ENCODE measurements at places on chromosomes 7 and 10.

- no peak for DNase-seq
These were observed 11.9 kb downstream of the PLAU start for GRCh38 chr10:73922864-73923133.

- no peak for DNase-seq
These were observed 34.3 kb downstream of the NACAD start for GRCh38 chr7:45054442-45054841.

GRCh38 chr7:44385434-44386138 lies 60.2 kb upstream of the CAMK2B start:
- DNase-seq = no peak

DNA sequence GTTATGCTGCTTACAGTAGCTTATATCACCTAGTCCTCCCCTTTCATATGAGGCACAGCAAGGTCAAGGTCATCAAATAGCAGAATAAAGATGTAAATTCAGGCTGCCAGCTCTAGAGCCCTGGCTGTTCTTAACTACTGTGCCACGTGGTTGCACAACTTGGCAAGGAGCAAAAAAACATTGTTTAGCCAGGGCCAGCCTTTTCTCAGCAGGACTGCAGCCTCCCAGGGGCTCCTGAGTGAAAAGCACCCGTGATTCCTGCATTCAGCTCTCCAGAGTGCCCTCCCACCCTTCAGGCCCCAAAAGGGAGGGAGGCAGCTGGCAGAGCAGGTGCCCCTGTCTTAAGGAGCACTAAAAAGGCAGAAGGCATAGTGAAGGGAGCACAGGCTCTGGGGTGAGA lies 31.8 kb upstream of the TM9SF3 start:
- DNase-seq = peak; percentile 65

GRCh38 chr7:15313361-15313760 lies 248.5 kb downstream of the AGMO start:
- DNase-seq = no peak

DNA sequence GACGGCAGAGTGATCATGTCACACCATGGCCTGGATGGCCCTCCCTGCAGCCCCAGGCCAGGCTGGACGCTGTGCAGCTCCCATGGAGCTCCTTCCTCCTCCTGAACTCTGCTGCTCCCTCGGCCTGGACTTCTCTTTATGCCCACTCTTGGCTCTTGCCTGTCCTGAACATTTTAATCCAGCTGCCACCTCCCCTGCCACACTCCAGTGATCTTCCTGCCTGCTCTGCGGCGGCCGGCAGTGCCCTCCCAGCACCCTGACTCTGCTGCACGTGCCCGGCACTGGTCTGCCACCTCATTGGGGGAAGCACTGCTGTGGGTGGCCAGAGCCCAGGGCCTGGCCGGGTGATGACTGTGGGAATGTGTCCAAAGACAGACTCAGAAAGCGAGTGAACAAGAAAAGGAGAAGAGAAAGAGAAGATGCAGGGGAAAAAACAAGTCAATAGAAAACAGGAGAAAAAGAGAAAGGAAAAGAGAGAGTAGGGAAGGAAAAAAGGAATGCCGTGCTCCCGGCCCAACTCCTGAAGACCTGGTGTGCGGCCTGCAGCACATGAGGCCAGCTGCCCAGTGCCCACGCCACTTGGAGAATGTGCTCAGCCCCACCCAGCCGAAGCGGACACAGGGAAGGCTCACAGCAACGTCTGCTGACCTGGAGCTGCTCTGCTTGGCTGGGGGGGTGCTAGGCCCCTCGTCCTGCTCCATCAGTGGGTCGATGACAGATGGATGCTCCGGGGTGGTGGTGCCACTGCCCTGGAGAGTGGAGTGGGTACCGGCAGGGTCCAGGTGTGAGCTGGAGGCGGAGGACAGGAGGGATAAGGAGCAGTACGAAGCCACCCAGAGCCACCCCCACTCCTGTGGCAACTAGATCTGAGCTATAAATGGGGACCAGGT lies 115.9 kb downstream of the DLG5 start:
- DNase-seq = no peak

DNA sequence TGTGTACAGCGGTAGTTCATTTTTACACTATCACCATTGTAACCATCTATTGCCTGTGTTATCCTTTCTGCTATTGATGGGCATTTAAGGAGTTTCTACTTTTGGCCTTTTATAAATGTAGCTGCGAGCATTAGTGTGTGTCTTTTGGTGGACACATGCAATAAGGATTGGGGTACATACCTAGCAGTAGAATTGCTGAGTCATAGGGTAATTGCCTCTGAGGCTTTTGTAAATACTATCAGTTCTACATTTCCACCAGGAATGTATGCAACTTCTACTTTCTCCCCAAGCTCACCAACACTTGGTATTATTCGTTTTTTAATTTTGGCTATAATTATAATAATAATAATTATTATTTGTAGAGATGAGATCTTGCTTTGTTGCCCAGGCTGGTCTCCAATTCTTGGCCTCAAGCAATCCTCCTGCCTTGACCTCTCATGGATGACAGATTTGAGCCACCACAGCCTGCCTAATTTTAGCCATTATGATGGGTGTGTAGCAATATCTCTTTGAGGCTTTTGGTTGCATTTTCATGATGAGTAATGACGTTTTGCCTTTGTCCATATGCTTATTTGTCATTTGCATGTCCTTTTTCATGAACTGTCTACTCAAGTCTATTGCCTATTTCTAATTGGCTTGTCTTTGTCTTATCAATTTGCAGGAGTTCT lies 277.0 kb downstream of the ACTR3B start:
- no peak for DNase-seq

GRCh38 chr10:3570131-3570729 lies 214.8 kb downstream of the KLF6 start:
- DNase-seq = no peak

DNA sequence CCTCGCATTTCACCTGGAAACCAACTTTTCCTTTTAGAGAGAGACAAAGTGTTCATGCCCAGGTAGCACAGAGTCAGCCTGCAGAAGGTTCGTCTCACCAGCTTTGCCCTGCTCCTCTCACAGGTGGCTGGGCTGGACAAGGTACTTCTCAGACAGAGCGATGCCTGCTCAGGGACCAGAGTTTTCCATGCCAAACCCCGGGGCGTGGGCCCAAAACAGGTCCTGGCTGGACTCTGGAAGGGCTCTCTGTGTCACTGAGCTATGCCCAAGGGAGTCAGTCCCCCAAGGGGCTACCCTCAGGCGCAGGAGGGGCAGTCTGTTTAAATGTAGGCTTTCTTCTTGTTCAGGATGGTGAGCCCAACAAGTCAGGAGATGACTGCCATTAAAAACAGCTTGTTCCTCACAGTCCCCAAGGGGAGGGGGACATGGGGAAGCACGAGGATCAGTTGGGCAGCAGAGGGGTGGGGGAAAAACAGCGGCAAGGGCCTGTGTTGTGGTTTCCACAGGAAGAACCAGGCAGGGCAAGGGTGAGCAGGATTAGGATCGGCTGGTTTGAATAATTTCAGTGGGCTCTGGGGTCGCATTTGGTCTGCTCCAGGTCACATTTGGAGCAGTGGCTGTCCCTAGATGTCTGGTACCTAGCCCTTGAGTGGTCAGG lies 55.5 kb upstream of the FIGNL1 start:
- DNase-seq = no peak

GRCh38 chr7:43039346-43039745 lies 73.1 kb upstream of the HECW1 start:
- no peak for DNase-seq

- DNase-seq = no peak
These were observed 544 bp downstream of the SEC23IP start for GRCh38 chr10:119893074-119893473.

DNA sequence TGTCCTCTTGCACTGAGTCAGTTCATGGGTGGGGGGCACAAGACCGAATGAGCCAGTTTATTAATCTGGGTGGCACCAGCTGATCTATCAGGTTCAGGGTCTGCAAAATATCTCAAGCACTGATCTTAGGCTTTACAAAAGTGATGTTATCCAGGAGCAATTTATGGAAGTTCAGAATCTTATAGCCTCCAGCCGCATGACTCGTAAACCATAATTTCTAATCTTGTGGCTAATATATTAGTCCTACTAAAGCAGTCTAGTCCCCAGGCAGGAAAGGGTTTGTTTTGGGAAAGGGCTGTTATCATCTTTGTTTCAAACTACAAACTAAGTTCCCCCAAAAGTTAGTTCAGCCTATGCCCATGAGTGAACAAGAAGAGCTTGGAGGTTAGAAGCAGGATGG lies 33.9 kb downstream of the AKR1C8 start:
- DNase-seq = no peak

DNA sequence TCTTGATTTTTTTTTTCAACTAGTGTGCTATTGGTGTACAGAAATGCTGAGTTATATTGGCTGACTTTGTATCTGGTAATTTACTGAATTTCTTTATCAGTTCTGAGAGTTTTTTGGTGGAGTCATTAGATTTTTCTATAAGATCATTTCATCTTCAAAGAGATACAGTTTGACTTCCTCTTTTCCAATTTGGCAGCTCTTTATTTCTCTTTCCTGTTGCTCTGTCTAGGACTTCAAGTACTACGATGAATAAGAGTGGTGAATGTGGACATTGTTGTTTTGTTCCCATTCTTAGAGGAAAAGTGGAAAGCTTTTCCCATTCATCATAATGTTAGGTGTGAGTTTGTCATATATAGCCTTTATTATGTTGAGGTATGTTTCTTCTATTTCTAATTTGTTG lies 50.2 kb downstream of the LOXL4 start:
- DNase-seq = no peak

DNA sequence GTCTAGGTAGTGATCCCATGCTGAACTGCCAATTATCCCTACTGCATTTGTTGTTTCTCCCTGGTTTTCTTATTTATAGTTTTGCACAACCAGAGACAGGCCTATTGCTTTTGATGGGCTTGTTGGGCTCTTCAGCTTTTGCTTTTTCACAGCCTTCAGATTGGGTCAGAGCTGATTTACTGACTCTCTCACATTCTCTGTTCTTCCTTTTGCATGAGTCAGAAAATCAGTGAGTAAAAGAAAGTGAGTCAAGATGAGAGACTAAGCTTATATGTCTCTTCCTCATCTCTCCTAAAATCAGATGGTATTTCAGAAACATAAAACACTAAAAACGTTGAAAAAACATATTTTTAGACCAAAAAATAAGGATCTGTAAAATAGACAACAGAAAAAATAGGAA lies 1135.4 kb downstream of the XPNPEP1 start:
- no peak for DNase-seq

GRCh38 chr10:124997306-124997705 lies 55.4 kb downstream of the ZRANB1 start:
- DNase-seq = peak; percentile 38

DNA sequence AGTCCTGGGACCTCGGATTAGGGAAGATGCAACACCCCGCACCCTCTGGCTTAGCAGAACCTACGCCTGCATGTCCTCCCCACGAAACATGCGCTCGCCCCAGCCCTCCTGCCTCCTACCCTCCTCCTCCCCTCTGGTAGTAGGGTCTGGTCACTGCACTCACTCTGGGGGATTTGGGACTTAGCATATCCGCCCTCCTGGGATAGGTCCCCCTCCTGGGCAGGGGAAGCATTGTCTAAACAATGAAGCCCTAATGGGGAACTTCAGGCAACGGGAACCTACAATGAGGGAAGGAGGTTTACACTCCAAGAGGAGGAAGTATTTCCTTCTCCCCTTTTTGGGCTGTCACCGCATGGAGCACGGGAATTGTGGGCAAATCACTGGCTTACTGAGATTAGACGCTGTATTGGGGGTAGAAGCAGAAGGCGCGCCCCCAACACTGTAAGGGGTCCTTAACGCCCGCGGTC lies 892 bp downstream of the CRHR2 start:
- no peak for DNase-seq

DNA sequence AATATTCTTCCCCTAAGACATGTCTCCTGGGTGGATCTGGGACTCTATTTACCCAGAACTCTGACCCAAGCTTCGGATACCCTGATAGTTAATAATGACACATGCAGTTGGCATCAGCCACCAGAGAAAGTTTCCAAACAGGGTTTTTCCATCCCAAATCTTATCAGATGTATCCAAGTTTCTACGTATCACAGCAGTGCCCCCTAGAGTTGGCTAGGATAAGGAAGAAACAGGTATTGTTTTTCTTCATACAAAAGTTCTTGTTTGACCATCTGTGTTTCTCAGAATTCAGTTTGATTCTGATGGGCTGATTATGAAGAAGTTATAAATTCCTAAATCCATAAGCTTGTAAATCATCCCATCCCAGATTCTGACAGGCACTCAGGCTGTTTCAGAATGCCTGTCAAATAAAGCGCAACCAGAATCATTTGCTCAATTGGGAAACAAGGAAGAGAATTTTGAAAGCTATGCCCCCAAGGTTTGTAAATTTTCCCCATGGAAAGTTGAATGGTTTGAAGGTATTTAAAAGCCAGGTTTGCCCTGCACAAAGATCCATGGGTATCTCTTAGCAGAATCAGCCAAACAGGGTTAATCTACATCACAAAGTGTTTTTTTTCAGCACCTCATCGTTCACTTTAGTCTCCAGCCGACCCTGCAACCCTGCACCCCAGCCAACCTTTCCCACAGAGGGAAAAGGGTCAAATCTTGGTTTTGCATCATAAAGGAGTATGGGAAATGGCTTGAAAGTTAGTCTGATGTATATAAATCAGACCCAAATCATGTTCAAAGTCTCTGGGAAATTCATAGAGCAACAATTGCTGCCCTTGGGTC lies 47.4 kb downstream of the NRAP start:
- DNase-seq = no peak

DNA sequence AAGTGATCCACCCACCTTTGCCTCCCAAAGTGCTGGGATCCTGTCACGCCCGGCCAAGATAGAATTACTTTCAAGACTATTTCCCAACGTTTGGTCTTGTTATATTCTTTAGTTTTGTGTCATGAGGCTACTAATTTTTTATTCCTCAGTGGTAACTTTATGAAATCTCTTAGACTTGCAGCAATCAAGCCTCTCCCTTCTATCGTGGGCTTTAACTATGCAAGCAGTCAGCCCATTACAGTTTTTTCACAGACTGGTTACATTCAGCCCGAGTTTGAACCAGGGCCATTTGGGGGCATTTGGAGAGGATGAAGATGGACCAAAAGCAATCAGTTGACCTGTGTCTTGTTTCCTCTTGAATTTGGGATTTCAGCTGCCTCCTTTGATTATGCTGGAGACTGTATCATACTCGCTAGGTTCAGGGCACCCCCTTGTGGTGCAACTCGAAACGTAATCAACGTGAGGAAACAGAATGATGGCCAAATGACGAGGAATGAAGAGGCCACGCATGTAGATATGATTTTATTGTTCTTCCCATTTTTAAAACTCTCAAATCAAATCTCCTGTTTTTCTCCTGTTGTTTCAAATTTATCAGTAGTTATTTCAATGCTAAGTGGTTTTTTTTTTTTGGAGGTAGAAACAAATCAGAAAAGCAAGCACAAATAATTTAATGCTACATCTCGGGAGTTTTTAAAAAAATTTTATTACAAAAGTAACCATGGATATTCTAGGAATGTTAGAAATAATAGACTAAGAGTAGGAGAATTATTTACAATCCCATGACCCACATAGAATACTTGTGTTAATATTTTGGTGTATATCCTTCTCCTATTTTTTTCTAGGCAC lies 151.6 kb downstream of the KIAA1217 start:
- DNase-seq = peak; percentile 55

- no peak for DNase-seq
These were observed 324.9 kb downstream of the PARD3 start for GRCh38 chr10:34489973-34490745.

GRCh38 chr10:63483983-63484382 lies 18.2 kb upstream of the JMJD1C start:
- DNase-seq = no peak

Measured in left lobe of liver (tissue), 2 donors.